Retina (tissue), 1 donor: ENCODE measurements at places on chromosomes 11 and 22.

DNA sequence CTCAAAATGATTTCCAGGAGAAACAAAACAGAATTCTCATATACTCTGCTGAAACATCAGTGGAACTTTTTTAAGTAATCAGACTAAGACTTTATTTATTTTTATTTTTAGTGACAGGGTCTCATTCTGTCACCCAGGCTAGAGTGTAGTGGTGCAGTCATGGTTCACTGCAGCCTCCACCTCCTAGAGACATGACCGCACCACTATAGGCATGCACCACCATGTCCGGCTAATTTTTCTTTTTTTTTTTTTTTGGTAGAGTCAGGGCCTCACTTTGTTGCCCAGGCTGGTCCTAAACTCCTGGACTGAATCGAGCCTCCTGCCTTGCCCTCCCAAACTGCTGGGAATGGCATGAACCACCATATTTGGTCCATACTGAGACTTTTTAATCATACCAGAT, 42.9 kb downstream of the PRDM10 start:
- no peak for DNase-seq

DNA sequence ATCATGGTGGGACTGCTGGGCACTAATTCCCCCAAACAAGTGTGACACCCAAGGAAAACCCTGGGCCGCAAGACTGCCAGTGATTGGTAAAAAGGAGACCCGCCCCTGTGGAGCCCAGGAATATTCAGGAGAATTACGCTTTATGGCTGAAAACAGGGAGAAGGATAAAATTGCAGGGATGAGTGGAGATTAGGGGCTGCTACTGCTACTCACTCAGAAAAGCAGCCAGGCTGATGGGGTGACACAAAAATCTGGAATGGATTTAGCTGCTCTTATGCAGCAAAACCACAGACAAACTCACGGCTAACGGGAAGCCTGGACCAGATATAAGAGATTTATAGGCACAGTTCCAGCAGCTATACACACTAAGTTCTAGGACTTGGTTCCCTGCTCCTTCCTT, 4.4 kb upstream of the FBXO3 start:
- peak; percentile 68 for DNase-seq

DNA sequence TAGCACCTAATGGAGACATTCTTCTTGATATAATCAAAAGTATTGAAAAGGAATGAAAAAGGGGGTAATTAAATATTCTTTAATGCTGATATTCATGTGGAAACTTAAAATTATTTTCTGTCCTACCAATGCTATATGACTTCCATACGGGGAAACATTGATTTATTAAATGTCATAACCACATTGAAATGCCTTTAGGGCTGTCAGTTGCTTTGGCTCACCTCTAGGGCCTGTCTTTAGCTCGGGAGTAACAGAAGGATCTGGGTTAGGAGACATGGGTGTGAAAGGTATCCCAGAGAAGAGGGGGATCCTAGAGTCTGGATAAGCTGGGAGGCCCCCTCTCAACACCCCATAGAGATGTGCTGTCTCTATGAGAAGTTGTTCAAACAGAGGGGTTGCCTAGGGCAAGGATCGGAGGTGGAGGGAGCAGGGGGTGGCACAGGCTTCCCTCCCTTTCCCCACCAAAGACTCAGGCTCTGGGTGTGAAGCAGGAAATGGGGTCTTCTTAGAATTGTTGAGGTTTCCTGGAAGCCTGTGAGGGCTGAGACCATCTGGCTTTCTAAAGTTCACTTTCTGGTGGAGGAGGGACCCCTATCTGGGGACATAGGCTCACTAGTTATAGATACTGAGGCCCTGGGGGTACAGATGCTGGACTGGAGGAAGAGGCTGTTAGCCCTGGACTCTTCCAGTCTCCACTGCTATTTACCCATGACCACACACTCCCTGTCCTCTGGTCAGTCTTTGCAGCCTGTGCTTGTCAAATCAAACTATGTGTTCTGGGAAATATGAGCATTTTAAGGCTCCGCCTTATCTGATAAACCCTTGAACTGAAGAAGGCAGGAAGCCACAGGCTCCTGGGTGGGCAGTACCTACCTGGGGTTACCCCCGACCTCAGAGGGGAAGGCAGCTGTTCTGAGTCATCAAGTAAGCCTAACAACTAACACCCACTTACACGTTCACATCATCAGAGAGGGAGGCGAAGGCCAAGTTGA, 55.8 kb upstream of the RRAS2 start:
- no peak for DNase-seq

DNA sequence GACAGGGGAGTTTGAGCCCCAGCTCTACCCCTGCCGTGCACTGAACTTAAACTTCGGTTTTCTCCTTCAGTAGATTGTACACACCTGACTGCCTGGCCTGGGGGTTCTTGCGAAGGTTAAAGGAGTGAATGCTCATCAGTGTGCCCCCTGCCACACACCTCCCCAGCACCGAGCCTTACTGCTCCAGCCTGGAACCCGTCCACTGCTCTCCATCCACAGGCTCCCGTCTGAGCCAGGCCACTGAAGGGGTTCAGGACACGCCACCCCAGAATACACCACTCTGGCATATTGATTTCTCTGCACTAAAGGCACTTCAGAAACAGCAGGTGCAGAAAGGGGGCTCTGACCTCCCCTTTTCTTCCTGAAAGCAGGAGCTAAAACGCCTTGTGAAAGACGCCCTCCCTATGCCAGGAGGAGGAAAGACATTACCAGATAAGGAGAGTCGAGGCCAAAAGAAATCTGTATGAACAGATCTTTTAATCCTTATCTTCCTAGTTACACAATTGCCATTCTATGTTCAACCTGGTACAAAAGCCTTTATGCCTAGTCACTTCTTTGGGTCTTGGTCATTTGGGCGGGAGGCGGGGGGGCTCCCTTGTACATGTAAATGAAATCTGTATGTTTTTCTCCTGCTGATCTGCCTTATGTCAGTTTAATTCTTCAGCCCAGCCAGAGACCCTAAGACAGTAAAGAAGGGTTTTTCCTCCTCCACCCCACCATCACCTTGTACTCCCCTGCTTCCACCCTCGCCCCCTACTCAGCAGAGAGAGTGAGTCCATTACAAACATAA, 1.9 kb upstream of the SSTR3 start:
- DNase-seq = no peak

DNA sequence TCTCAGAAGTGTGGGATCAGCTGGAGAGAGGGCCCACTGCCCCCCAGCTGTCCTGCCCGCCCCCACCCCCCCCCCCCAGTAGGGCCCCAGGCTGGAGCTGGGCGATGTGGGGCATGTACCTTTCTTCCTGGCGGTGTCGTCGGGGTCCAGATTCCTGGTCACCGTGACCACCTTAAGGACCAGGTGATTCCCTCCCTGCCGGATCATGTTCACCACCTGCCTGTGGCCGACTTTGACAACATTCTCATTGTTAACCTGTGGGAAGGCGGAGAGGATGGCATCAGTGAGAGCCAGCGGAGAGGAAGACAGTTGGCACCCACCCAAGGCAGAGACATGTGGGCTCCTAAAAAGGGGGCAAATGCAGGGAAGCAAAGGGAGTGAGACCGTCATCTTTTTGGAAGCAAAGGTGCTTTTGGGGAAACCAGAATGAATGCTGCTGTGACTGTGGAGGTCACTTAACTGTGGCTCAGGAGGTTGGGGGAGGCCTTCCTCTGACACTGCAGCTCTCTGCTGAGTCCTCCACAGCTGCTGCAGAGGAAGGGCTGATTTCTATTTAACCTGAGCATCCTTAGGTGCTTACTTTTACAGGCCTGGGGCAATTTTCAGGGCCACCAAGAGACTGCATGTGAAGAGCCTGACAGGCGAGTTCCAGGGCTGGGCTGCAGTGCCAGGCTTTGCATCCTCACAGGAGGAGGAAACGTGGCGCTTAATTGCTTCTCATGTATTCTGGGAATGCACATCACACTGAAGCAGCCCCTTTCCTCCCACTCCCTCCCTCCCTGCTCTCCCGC, 104.5 kb downstream of the CTTN start:
- DNase-seq = no peak

DNA sequence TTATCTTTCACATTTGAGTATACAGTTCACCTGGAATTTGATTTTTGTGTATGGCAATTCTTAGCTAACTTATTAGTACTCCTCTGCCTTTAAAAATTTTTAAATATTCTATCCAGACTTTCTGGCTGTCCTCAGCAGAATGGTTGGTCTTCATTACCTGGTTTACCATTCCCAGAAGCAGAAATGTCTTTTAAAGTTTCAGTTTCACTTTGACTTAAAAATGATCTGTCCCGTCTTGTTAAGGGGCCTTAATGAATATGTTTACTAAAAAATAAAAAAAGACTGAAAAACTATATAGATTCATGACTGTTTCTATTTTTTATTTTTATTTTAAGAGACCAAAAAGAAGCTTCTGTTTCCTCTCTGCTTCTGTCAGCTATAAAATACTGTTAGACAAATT, 70.5 kb upstream of the TNRC6B start:
- DNase-seq = no peak

DNA sequence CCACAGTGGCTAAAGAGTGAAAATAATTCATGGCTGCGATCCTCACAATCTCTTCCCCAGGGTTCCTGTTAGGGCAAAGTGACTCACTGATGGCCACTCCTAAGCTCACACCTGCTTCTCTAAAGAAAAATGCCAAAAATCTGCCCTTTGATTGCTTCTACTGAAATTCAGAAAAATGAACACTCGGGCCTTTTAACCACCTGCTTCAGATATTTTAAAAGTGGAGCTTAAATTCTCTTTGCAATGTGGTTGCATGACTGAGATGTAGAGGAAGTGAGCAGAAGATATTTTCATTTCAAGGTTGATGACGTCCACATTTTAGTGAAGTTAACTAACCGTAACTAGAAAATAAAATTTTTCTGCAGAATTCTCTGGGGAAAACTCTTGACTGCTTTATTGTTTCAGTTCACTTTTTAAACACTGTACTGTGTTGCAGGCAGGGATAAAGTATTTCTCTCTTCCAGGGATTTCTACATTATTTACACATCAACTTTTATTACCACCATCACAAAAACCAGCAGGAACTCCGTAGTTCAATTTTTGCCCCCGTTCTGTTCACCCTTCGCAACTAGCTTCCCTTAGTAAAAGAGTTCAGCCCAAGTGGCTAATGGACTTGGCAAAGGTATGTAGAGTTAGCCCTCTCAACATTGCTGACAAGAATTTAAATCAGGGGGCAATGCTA, 8.5 kb downstream of the RAB30 start:
- DNase-seq = no peak

GRCh38 chr11:2690596-2691354, 9.0 kb downstream of the KCNQ1OT1 start:
- DNase-seq = peak; percentile 24

GRCh38 chr11:31150841-31151240, 218.7 kb downstream of the DCDC1 start:
- no peak for DNase-seq

- no peak for DNase-seq
These were observed 6.7 kb downstream of the SLC15A3 start for GRCh38 chr11:60945295-60945667.

GRCh38 chr11:111566324-111566723, 25.8 kb downstream of the LAYN start:
- DNase-seq = no peak

GRCh38 chr11:79226126-79226525, 214.7 kb downstream of the TENM4 start:
- DNase-seq = no peak

GRCh38 chr22:43409800-43410199, 2.0 kb upstream of the MPPED1 start:
- DNase-seq = no peak

DNA sequence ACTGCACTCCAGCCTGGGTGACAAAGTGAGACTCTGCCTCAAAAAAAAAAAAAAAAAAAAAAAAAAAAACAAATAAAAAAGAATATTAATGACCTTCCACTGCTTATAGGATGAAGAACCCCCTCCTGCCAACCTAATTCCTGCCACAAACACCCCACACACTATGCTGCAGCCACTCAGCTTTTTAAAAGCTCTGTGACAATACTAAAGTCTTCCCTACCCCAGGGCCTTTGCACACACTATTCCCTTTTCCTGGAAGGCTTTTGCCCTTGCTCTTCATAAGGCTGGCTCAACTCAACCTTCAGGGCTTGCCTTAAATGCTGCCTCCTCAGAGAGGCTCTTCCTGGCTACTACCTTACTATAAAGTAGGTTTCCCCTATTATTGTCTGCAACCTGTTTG, 10.8 kb upstream of the KCNJ11 start:
- no peak for DNase-seq

DNA sequence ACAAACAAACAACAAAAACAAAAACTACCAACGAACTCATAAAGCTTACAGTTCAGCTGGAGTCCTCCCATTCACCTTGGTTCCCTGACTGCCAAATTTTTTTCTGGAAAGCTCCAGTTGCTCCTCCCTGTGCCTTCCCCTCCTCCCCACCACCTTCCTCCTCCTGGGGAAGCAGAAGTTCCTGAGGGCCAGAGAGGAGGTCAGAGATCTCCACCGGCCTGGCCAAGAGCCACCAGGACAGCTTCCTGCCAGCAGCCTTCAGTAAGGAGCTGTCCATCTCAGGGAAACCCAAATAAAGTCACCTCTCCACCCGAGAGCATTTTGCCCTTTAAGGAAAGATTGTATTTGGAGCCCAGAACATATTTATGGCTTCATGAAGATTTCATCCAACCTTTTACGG, 20.0 kb downstream of the APLNR start:
- no peak for DNase-seq

DNA sequence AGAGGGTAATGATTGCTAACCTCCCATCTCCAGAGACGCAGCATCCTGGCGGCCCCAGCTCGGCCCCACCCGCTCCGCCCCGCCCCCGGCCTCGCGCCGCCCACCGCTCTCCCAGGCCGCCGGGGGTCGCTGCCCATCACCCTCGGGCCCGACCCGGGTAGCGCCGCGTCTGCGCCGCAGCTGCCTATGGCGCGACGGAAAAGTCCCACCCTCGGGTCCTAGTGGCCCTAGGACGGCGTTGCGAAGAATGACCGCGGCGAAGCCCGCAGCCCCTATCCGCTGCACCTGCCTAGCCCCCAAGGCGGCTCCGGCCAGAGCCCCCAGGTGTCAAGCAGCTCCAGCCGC, 457 bp downstream of the CPSF7 start:
- DNase-seq = no peak

DNA sequence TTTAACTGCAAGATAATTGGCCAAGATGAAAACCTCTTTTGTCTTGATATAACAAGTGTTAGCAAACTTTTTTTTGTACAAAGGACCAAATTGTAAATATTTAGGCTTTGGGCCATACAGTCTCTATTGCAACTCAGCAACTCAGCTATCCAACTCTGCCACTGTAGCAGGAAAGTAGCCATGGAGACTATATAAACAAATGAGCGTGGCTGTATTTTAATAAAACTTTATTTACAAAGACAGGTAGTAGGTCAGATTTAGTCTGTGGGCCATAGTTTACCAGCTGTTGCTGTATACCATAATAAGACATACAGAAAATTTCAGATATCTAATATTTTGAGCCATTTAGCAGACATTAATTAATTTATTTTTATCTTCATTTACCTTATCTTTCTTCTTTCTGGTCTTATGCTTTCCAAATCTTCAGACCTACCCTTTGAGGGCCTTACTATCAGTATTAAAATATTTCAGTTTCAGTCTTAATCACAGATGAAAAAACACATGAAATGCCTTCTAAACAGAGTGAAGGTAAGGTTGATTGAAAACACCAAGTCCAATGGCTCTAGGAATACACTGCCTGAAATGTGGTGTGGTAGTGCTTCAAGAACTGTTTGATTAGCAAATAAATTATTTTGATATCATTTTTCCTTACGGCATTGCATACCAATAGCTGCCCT, 256.9 kb upstream of the CTSC start:
- DNase-seq = no peak
